ENCODE measurements at places on chromosomes 6 and 20.

GRCh38 chr20:2751878-2752566 is 48.4 kb downstream of the CPXM1 start:
- no peak for DNase-seq

DNA sequence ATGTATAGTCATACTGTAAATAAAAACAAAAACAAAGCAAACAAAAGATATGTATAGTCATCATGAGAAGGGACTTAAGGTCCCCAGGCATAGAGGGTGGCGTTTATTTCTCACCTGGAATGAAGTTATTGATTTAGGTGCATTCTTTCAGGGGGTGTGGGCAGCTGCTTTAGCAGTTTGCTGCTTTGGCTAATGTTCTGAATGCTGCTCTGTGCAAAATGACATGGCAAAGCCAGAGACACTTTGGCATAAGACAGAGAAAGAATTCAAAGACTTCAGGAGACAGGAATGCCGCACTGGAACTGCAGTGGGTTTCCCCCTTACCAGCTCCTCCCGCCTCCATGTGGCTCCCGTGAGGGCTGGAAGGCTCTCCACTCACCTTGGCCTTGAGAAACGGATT is 36.4 kb upstream of the NELFCD start:
- no peak for DNase-seq

DNA sequence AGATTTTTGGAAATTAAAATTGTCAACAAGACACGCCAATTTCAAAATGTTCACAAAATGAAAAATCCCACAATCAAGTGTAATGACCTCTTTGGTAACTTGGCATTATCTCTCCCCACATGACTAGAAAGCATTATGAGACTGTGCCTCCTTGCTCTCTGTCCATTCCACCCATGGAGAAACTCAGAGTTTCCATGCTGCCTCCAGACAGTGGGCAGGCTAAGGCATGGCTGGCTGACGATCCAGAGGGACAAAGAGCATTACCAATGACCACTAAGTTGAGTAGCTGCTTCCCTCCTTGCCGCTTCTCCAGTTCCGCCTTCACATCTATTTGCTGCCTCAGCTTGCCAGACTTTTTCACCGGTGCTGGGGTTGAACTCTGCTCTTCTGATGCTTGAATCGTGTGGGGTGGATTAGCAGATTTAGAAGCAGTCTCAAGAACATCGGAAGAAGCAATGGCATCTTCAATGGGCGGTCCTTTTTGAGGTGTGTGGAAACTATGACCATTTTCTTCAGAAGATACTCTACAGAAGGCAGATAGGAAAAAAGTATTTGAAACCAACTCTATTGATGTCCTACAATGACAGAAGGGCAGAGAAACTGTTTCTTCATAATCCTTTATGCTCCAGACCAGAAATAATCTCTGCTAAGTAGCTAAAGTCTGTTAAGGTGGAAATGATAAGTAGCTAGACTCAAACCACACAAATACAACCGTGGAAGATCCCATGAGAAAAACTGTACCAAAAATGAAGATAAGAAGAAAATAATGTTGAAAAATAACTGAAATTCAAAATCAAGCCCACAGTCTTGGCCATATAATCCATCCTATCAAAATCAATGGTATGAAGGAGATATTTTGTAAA is 47.5 kb upstream of the ALDH8A1 start:
- no peak for DNase-seq

DNA sequence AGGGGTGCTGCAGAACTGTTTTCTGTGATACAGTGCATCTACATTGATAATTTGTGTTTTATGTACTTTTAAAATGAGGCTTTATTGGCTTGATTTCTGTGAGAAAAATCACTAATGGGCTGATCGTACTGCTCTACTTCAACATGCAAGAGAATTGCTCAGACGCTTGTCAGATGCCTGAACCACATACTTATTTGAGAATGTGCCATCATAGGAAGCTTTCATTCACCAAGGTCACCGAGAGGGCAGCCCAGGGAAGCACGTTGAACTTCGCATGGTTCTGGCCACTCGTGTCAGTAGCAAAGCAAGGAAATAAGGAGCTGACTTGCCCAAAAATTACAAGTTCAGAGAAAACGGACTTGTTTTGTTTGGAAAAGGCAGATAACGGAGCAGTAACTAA is 168.5 kb upstream of the AKAP12 start:
- no peak for DNase-seq

DNA sequence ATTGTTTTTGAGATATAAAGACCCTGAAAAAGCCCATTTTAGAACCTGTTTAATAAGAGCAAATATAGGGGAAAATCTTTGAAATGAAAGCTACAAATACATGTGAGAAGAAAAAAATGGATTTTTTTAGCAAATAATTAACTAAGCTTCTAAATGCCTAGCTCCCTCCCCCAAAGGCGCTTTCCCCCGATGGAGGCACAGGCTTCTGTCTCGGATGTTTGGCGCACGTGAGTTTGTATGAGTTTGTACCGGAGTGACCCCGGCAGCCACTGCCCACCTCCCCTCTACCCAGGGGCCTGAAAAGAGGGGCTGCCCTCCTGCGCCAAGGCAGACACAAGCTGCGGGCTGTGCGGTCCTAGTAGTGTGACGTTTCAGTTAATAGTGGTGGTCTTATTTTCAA is 50.4 kb upstream of the TMEM181 start:
- DNase-seq = no peak

- no peak for DNase-seq
Observed at GRCh38 chr6:11296449-11297375, 64.2 kb upstream of the NEDD9 start.

DNA sequence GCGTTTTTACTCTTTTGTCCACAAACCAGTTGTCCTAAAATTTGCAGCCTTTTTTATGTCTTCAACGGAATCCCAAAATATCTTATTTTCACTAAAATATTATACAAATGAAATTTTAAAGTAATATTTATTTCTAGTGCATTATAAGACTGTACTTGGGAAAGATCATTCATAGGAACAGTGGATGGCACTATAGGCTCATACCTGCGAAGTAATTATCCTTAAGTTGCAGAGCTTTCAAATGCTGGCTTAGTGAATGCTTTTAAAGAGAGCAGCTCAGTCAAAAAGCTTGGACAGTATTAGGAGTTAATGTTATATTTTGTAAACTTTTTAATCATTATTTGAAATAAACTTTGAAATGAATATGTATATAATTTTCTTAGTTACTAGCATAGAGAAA is 254.9 kb downstream of the CDKAL1 start:
- DNase-seq = no peak

DNA sequence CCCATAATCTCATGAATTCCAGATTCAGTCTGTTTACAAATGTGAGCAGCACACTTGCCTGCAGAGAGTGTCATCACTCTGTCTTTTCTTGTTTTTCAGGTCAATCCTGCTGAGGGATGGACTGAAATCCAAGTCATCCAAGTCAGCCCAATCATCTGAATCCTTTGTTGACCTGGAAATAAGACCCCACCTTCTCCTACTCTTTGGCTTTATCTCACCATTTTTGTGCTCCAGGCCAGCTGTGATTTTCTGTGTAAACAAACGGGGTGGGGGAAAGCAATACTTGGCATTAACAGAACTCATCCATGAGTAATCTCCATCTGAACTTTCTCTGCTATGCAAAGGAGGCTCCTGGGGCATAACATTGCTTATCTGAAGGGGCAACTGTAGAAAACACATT is 16.9 kb upstream of the GSTA4 start:
- no peak for DNase-seq

GRCh38 chr20:38564680-38565079 is 16.3 kb upstream of the ADIG start:
- DNase-seq = no peak

DNA sequence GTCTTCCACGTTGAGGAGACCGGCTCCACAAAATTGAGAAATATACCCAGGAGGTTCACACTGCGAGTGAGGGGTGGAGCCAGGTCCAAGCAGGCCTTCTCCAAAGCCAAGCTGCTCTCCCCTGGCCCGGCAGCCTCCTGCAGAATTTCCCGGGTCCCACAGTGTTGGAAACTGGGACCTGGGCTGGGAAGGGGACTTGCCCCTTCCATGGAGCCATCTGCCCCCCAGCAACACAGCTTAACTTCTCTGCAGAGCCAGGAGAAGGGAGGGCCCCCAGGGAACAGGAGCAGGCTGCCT is 35.4 kb downstream of the MDFI start:
- DNase-seq = no peak

GRCh38 chr6:13611715-13612114 is 3.4 kb upstream of the NOL7 start:
- DNase-seq = no peak

GRCh38 chr6:46715141-46715540 is 20.0 kb downstream of the PLA2G7 start:
- no peak for DNase-seq

DNA sequence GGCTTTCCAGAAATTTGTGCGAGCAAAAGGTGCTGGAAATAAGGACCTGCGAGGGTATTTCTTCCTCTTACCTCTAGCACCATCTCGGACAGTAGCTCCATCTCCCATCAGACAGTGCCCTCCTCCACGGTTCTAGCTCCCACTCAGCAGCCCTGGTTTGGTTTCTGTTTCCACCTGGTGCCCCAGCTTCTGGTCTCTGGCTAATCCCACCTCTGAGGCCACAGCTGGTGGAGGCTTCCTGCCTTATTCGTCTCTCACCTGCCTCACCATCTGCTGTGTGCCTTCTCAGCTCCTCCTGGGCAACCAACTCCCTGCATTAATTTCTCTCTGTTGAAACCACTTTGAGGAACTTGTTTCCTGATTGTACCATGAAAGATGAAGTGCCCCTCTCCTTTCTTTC is 162.4 kb upstream of the CDYL start:
- no peak for DNase-seq

GRCh38 chr6:99341862-99342455 is 7.5 kb downstream of the FAXC start:
- no peak for DNase-seq

GRCh38 chr20:40646813-40647212 is 42.2 kb downstream of the MAFB start:
- DNase-seq = no peak

DNA sequence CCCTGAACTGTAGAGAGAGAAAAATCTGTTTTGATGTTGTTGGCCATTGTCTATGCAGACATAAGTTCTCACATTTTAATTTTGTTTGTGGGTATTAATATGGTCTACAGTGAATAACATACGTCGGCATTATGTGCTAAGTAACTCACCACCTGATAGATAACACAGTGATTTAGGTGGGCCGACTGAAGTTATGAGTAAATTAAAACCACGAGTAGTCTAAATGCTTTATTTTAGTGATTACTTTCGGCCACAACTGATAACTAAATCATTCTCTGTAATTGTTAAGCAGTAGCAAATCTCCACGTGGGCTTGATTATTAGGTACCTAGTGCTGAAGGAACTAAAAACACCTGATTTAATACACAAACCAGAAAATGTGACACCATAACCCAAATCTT is 1.1 kb downstream of the DOP1A start:
- DNase-seq = no peak

DNA sequence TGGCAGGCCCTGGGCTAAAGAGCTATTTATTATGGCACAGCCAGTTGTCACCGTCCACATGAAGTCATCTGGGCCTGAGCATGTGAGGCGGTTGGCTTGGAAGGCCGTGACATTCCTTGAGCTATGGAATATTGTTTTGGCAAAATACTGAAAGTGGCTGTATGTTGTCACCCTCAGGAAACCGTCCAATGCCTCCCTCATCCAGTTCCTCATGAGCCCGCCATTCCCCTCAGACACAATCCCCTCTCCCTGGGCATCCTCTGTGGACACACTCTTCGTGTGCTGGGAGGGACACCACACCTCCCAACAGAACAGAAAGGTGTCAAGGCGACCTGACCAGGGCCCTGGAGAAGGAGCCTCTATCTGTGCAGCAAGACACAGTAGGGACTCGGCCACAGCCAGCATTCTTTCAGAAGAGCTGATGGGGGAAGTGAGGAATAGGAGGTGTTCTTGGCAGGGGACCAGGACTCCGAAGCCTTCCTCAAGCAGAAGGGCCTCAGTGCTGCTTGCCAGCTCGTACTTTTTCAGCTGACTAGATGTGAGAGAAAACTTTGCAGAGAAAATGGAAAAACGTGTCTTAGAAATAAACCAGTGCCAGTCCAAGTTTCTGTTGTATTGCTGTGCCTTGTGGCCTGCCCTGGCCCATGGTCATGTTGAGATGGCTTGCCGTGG is 120.5 kb downstream of the SOD2 start:
- DNase-seq = no peak

GRCh38 chr20:10511509-10512251 is 76.6 kb downstream of the SLX4IP start:
- peak; percentile 94 for DNase-seq

- no peak for DNase-seq
Observed at GRCh38 chr6:33632558-33633039, 11.5 kb downstream of the ITPR3 start.

GRCh38 chr6:5525209-5525608 is 263.9 kb downstream of the FARS2 start:
- DNase-seq = no peak

- DNase-seq = no peak
Observed at GRCh38 chr20:13022401-13023155, 13.8 kb downstream of the SPTLC3 start.

GRCh38 chr6:112289038-112289566 is 34.7 kb upstream of the LAMA4 start:
- no peak for DNase-seq

DNA sequence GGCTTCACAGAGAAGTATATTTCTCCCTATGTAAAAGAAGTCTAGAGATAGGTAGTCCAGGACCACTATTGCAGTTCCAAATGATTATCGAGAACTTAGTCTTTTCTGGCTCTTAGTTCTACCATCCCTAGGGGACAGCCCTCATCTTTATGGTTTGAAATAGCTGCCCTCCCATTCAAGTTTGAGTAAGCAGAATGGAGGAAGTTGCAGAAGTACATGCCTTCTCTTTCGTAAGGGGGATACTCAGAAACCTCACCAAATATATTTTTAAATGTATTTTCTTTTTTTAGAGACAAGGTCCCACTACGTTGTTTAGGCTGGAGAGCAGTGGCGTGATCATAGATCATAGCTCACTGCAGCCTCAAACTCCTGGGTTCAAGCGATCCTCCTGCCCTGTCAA is 236.8 kb upstream of the RREB1 start:
- no peak for DNase-seq

DNA sequence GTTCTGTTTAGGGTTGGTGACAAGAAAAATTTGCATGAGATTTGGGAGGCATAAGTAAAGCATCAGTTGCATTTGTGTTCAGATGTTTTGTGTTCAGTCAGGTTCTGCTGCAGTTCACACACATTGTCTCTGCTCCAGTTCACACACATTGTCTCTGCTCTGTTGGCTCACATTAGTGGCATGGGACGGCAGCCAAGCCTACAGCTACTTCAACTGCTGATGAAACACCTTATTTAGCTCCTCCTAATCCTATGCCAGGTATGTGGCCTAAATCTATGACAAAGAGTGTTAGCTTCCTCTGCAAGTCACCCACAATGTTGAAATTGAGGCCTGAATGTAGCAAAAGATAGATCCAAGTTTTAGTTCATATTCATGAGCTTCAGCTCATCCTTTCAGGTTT is 278.1 kb upstream of the SYNCRIP start:
- DNase-seq = no peak

DNA sequence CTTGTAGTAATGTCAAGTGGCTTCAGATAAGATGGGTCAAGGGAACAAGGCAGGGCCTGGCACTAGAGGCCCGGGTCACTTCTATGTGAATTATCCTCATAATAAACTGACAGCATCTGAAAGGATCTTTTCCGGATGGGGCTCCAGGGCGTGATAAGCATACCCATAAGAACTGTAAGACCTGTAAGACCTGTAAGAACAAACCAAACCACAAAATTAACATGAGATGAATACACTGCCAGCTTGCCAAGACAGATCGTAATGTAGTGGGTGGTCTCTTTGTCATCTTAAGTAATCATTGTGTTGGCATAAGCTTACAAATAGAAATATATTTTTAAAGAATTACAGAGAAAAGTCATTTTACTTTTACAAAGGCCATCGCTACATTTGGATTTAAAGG is 334.9 kb downstream of the RFPL4B start:
- no peak for DNase-seq

- DNase-seq = no peak
Observed at GRCh38 chr20:58012731-58013510, 215.5 kb downstream of the ANKRD60 start.

All from HL-60 (cell line).